Tibial nerve (tissue), 4 donors: ENCODE measurements at places on chromosomes 13 and 19.

DNA sequence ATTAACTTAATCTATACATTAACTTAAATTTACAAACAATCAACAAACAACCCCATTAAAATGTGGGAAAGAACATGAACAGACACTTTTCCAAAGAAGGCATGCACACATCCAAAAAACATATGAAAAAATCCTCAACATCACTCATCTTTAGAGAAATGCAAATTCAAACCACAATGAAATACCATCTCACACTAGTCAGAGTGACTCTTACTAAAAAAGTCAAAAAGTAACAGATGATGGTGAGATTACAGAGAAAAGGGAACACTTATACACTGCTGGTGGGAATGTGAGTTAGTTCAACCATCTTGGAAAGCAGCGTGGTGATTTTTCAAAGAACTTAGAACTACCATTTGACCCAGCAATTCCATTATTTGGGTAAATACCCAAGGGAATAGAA is 759.2 kb upstream of the SLITRK1 start:
- H3K4me1 ChIP-seq = no peaks in the 10 kb centered on the region
- no peak overlapping the region for H3K4me3 ChIP-seq
- DNase-seq = no peak
- no peaks in the 10 kb centered on the region for H3K36me3 ChIP-seq

- DNase-seq = no peak
- no peak overlapping the region for H3K27ac ChIP-seq
- no peaks in the 10 kb centered on the region for H3K27me3 ChIP-seq
Measured at GRCh38 chr13:21837841-21838551, 167.1 kb downstream of the FGF9 start.

- H3K4me1 ChIP-seq = no peaks in the 10 kb centered on the region
- H3K36me3 ChIP-seq = no peaks in the 10 kb centered on the region
- H3K4me3 ChIP-seq = no peak overlapping the region
- no peak for DNase-seq
Measured at GRCh38 chr13:91031508-91031907, 316.0 kb upstream of the MIR17HG start.

DNA sequence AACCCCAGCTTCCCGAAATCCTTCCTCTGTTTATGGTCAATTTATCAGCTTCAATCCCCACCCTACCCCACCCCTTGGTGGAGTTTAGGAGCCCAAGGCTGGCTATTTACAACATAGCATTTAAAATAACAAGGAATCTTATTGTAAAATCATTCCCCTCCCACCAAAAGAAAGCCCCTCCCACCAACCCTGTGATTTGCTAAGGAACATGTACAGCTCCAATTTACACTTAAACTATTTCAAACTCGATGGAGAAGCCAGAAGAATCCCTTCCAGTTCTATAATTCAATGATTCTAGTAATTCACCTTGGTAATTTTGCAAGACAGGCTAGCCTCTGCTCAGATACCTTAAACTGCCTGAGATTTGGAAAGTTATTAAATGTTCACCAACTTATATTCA is 3.0 kb downstream of the LATS2 start:
- no peaks in the 10 kb centered on the region for H3K27me3 ChIP-seq
- peak overlapping the region; percentile 4 for H3K27ac ChIP-seq
- H3K4me3 ChIP-seq = peak overlapping the region; percentile 6
- peaks cover 73% of the 10 kb centered on the region for H3K4me1 ChIP-seq
- DNase-seq = no peak

- H3K27ac ChIP-seq = no peak overlapping the region
- no peaks in the 10 kb centered on the region for H3K27me3 ChIP-seq
- no peak overlapping the region for H3K4me3 ChIP-seq
- H3K4me1 ChIP-seq = no peaks in the 10 kb centered on the region
Measured at GRCh38 chr13:73235385-73235784, 176.6 kb downstream of the KLF5 start.
